ENCODE measurements at places on chromosomes 11 and 22.

DNA sequence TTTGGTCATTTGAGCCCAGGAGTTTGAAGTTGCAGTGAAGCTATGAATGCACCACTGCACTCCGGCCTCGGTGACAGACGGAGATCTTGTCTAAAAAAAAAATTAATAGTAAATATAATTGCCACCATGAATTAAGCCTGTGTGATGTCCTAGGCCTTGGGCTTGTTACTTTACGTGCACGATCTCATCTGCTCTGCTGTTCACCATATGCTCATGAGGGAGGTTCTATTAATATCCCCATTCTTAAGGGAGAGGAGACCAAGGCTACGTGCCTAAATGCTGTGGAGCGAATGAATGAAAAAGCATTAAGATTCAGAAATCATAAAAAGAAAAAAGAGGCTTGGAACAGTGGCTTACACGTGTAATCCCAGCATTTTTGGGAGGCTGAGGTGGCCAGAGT lies 2.6 kb upstream of the ATG2A start:
- no peak for DNase-seq

DNA sequence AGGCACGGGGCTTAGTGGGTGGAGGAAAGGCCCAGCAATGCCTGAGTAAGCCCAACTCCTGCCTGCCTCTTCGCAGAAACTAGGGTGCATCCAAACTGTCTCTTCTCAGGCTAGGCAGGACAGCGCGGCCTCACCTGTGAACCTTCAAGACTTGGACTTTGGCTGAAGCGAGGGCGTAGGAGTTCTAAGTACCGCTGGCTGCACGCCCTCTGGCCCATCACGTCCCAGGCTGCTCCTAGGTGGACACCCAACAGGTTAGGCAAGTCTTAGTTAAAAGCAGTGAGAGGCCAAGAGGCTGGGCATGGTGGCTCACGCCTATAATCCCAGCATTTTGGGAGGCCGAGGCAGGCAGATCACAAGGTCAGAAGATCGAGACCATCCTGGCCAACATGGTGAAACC lies 1.8 kb upstream of the DDB2 start:
- DNase-seq = no peak

- no peak for DNase-seq
Measured at GRCh38 chr11:120028897-120029258, 109.0 kb downstream of the TRIM29 start.

DNA sequence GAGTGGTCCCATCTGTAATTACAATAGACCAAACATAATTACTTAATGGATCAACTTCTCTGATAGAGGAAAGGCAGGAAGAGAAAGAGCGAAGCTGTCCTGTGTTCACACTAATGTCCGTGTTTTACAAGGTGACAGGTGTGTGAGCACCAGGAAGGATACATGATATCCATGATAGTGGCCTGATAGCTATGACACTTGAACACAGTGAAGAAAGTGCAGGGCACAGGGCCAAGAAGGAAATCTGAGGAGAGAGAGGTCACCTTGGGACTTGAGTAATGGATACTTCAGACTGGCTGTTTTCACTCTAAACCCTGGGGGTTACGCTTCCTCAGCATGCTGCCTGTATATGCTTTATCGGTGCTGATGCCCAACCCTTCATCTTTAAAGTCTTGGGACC lies 29.4 kb downstream of the TUB start:
- no peak for DNase-seq
